ENCODE measurements at places on chromosomes 2 and 18. TPM values are rescaled to one million over a fixed set of nuclear protein-coding genes. Genes with fewer than 3 reads are reported as not detected.

- DNase-seq, result no peak
Observed at GRCh38 chr18:79774111-79774510, 23.6 kb upstream of the KCNG2 start.

- DNase-seq, result no peak
Observed at GRCh38 chr2:45979065-45979464, 318.1 kb upstream of the EPAS1 start.

- no peak for DNase-seq
Observed at GRCh38 chr18:34025191-34025801, 199.4 kb downstream of the NOL4 start.

DNA sequence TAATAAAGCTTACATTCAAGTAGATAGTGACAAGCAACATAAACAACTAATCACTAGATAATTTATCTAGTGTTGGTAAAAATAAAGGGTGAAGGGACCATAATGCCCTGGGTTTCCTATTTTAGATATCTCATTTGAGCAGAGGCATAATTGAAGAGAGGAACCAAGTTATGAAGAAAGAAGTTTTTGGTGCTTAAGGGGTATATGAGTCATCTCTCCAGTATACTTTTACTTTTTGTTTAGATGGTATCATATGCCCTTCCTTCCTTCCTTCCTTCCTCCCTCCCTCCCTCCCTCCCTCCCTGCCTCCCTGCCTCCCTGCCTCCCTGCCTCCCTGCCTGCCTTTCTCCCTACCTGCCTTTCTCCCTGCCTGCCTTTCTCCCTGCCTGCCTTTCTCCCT lies 1053.5 kb upstream of the CELF4 start:
- DNase-seq, result no peak

GRCh38 chr2:178819147-178819875 lies 12.1 kb upstream of the TTN start:
- no peak for DNase-seq

Gene DLX1
- 0.61 TPM for total RNA-seq
